ENCODE measurements at places on chromosomes 13 and 19.
A peak's percentile ranks its signal among the peaks of the same experiment; 100 is the strongest.

GRCh38 chr19:44587963-44588770, 25.2 kb upstream of the IGSF23 start:
- DNase-seq, result peak; percentile 94

- DNase-seq, result no peak
Observed at GRCh38 chr19:48964205-48965039, 687 bp upstream of the FTL start.

- no peak for DNase-seq
Observed at GRCh38 chr19:28289295-28290063, 923.5 kb downstream of the UQCRFS1 start.

DNA sequence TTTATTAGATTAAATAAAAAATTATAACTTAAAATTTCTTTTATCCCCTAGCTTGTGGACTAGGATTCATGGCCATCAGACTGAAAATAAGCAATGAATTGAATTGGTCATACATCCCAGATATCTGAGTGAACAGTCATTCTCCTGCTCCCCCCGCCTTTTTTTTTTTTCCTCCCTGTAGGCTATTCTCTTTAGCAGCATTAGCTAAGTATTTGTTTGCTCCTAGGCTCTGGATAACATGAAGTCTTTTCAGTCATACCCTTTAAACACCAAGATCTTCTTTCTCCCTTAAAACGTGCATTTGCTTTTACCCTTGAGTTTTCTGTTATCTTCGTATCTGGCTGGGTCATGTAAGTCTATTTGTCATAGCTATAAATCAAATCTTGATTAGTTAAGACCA, 866.7 kb upstream of the SPRY2 start:
- DNase-seq, result no peak

DNA sequence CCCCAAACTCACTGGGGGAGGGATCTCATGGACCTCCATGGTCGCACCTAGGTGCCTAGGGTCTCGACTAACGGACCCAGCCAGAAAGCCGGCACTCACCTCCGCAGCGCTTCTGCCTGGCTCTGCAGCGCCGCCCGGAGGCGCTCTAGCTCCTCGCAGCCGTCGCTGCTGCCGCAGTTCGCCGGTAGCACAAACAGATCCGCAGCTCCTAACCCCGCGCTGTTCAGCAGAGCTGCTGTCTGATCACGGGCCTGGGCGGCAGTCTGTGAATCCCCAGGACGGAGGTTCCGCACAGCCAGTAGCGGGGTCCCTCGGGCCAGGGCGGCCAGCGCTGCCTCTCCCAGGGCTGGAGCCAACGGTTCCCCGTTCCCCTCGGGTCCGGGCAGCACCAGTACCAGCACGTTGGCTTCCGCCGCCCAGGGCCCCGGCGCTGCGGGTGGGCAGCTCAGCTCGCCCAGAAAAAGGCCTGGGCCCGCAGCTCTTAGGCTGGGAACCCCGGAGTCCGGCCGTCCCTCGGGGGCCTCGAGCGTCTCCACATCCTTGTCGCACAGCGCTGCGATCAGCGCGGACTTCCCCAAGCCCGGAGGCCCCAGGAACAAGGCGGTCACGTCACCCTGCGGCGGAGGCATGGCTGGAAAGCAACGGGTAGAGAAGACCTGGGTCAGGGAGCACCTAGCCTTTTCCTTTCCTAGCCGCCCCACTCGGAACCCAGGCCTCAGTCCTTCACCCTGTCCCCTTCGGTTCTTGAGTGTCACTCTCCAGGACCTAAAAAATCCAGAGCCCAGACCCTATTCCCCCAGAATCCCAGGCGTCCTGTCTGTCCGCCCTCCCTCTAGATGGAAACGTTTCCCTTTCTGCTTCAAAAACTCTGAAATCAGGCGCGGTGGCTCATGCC, 977 bp downstream of the IRGQ start:
- DNase-seq, result peak; percentile 32

GRCh38 chr19:1483131-1483978, 4.3 kb upstream of the C19orf25 start:
- no peak for DNase-seq

DNA sequence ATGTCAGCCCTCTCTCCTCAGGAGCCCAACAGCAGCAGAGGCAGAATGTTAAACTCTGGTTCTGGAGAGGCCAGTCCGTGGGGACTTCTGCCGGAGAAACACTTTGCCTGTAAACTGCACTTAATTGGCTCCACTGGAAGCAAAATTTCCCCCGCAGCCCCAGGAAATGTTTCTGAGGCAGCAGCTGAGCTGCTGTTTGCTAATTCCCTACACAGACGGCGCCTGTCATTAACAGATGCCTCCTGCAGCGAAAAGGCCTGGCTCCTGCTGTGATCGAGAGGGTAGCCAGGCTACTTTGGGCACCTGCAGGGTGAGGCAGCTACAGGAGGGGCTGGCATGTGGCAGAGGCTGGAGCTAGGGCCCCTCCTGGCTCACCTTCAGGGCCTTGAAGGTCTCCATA, 5.2 kb upstream of the TM6SF2 start:
- no peak for DNase-seq

GRCh38 chr19:30784850-30785457, 412.8 kb downstream of the ZNF536 start:
- no peak for DNase-seq
